ENCODE measurements at places on chromosomes 12 and 14.
A peak's percentile ranks its signal among the peaks of the same experiment; 100 is the strongest.

DNA sequence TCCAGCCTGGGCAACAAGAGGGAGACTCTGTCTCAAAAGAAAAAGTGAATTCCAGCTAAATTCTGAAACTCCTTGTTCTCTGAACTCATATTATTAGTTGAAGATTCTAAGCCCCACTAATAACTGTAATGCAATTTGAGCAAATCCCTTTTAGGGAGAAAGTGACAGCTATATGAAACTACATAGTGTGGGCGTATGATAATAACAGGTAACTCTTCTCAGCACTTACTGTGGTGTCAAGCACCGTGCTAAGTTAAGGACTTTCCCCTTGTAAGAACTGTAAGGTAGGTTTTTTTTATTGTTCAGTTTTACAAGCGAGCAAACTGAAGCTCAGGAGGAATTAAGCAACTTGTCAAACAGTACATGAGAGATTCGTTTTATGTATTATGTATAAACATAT, 5.4 kb downstream of the ANKRD13A start:
- DNase-seq: no peak

GRCh38 chr14:104345621-104346462, 207.5 kb downstream of the KIF26A start:
- DNase-seq: no peak

DNA sequence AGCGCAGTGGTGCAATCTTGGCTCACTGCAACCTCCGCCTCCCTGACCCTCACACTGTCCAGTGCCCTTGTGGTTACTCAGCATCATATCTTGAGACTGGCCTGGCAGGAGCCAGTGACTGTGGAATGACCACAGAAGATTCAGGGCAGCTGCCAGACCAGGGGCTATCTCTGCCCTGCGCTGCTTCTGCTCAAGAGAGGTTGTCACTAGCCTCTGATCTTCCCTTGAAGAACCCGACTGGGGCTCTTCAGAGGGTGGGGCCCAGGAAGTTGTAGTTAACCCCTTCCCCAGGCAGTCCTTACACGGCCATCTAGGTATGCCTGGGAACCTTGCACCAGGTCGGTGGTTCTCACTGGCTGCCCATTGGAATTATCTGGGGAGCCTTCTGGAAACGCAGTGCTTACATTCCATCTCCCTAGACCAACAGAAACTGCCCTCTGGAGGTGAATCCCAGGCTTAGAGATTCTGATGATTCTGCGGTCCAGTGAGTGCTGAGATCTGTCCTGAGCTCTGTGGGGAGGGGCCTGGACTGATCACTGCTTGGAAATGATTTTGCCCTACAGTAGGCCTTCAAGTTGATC, 41.4 kb downstream of the PLEKHG3 start:
- no peak for DNase-seq

DNA sequence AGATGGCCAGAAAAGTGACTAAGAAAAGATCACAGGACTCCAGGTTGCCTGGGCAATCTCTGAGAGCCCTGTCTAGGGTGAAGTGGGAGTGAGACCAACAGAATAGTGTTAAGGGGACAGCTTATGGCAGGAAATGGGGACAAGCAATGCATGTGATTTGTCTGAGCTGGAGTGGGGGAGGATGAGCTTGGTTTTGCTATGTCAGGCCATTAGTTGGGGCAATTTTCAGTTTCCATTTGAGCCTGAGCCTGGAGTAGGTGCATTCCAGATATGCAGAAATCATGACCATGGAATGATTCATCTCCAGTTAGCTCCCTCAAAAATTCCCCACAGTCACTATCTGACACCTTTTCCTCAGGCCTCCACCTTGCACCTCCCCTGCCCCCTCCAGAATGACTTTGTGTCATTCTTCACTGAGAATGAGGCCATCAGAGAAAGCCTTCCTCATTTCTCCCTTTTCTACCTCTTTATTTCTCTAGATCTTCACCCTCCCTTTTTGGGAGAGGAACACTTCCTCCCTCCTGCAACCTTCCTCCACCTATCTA, 150.9 kb upstream of the PLEKHG7 start:
- DNase-seq: peak; percentile 52

DNA sequence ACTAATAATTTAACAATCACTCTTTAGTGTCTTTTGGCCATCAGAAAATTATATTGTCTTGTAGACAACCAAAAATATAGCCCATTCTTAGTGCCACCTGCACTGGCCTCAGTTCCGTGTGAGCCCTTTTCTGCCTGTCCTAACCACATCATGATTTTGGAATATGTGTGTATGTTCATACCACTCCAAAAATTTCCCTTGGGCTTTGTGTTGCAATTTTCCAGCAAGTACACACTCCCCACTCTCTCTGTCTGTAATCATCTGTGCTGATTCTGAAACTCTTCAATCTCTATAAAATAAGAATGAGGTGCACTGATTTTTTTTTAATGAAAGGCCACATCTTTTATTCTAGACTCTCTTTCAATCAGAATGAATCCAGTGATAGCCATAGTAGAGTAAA, 196.0 kb downstream of the PIK3C2G start:
- DNase-seq: no peak
